ENCODE measurements at places on chromosomes 7 and 10.

GRCh38 chr7:99863847-99864440 lies 12.9 kb downstream of the OR2AE1 start:
- DNase-seq = peak; percentile 42

DNA sequence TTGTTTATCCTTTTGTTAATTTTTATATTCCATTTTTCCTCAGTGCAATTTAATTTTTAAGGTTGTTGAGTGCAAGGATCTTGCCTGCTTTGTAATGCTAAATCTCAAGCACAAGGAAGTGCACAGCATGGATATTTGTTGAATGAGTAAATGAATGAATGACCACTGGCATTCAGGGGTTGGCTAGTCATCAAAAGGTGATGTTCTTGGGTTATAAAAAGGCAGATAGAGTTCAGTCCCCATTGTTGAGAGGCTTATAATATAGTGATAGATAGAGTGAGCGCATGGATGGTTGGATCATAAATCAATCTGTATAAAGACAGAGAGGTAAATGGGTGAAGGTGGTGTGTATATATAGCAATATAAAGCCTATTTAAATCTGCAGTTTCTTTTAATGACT lies 193.2 kb upstream of the KLF6 start:
- DNase-seq = no peak

- DNase-seq = no peak
Observed at GRCh38 chr10:68496072-68496471, 24.3 kb upstream of the DNA2 start.

DNA sequence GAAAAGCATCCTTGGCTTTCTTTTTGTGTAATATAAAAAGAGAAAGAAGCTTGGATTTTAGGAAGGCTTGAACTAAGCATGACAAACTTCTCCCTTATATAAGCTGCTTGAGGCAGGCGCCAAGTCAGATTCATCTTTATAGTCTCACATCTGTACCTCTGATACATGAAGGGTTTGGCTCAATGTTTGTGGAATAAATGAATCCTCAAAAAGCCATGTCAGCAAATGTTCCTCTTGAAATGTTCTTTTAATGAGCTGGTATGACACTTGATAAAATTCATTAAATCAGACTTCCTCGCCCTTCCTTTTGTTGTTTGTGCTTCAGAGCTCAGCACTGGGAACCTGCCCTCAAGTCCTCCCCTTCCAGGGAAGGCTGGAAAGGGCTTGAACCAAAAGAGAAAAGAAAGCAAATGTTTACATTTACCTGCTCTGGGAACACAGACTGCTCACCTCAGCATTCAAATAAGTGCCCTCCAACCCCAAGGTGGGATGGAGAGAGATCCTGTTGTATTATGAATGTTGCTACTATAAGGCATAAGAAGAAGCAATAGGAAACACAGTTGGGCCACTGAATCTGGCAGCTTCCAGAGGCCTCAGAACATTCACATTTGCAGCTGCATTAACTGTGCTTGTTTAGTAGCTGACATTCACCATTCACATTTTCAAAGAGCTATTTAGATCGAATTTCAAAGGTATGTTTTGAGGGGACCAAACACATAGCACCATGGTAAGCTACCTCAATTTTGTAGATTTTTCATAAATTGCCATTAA lies 212.6 kb downstream of the CACNA2D1 start:
- DNase-seq = no peak

DNA sequence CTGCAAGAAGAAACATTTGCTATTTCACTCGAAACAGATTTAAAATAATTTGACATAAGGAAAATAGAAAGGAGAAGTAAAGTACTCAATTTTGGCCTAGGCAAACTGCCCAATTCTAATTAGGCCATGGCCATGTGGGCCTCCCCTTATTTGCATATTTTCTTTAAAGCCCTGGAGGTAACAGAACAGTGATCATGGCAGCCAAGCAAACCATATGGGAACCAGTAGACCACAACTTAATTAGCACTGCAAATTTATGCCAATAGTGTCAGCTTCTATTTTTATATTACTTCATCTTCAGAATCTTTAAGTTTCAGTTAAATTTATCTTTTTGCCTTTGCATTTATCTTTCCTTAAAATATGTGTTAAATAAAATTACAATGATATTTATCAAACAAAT lies 63.3 kb upstream of the THSD7A start:
- no peak for DNase-seq

GRCh38 chr7:153245809-153246208 lies 486.3 kb downstream of the ACTR3B start:
- no peak for DNase-seq

DNA sequence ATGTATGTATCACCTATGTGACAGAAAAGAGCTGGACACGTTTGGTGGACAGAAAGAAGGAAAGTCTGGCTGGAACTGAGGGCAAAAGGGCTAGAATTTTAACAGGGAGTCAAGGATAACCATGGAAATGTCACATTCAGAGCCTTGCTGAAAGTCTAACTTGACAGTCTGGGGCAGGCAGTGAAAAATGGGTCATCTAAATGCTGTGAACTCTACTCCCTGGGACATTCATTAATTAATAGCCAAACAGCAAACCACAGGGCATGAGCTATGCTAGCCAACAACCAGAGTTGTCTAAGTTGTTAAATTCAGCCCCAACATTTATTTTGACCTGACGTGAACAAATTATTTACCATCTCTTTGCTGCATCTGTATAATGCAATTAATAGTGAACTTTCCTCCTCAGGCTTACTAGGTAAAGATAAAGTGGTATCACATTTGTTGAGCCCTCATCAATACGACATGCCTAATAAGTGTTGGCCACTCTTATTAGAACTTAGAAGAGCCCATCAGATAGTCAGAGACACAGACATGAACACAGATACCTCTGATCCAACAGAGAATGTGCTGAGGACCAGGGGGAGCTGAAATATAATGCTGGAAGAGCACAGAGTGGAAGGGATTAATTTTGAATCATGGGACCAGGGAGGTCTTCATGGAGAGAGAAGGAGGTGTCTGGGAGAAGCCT lies 109.9 kb downstream of the SORCS1 start:
- no peak for DNase-seq

GRCh38 chr10:130371666-130372065 lies 235.5 kb downstream of the GLRX3 start:
- no peak for DNase-seq

DNA sequence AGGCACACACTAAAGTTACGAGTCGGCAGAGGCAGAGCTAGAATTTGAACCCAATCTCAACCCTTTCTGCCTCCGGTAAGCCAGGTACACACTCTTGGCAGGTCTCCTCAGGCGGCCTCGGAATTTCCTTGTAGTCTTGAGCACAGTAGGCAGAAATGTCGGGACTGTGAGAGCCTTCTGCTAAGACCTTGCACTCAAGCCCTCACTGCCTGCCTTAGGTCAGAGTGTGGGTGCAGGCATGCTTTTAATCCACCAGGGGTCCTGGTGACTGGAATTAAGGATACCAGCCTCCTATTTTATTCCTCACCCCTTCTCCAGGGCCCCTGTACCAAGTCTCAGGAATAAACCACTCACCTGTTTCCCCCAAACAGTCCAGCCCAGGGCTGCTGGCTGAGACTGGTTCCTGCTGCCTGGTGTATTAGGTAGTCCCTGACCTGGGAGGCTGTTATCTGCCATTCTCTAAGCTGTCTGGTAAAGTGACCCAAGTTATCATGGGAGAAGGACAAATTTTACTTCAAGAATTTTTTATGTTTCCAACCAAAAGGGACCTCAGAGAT lies 855 bp downstream of the ATP6V1F start:
- DNase-seq = peak; percentile 63

GRCh38 chr10:6027929-6028328 lies 34.2 kb downstream of the IL2RA start:
- DNase-seq = no peak

- DNase-seq = no peak
Observed at GRCh38 chr10:77249901-77250459, 387.6 kb downstream of the KCNMA1 start.

DNA sequence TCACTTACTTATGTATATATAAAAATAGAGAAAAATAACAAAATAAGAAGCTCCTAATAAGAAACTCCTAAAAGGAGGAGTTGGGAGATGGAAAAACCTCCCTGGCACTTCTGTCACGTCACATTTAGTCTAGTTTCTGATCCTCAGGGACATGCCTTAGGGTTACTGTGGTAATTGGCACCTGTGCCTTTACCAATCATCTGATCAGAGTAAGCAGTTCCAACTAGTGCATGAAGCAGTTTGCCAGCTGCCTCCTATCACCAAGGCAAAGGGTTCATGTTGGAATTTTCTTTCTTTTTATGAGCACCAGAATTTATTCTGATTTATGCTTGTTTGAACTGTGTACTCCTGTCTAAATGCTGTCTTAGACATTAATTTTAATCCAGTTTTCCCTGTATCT lies 49.9 kb downstream of the ARL4A start:
- no peak for DNase-seq

DNA sequence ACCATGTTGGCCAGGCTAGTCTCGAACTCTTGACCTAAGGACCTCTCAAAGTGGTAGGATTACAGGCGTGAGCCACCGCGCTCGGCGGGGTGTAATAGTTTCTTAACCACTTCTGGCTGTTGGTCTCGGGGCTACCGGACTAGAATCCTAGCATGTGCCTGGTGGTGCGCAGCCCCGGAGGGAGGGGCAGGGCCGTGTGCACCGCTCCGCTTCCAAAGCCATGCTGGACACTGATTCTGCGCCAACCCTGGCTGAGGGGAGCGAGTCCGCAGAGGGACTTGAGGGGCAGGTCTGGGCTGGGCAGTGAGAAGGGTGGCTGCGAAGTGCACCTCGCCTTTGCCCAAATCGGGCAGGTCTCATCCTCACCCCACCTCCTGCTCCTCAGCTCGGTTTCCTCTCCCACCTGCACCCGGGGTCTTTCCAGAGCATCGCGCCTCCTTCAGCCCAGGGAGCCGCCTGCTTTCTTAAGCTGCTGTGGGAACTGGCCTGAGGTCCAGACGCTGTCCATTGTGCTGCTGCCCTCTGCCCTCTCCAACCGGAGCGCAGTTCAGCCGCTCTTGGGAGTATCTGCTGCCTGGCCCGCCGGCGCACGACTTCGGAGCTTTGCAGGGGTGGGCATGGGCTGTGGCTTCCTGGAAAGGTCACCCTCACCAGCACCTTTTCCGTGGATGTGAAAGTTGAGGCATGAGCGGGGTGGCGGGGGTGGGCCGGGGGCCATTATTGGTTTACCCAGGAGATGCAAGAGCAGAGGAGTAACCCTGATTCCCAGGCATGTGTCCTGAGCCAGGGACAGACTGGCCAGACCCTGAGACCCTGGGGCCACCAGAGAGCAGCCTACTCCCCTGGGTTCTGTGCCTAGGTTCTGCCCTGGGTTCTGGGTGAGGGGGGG lies 422.6 kb upstream of the NUPR2 start:
- DNase-seq = no peak

DNA sequence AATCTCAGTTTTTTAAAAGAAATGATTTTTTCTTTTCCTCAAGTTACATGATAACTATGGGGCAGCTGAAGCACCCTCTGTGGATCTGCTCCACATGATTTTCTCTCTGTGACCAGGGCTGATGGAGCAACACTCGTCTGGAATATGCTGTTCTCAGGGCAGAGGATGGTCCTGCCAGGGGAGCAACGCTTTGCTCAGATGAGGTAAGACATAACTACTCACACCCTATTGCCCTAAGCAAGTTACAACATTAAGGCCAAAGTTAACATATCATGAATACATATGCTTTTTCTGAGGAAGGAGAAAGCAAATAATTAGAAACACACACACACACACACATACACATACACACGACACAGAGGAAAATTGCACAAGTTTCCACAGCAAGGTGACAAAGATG lies 71.4 kb downstream of the CALCR start:
- no peak for DNase-seq

GRCh38 chr7:128919881-128920799 lies 9.6 kb upstream of the KCP start:
- DNase-seq = no peak

- no peak for DNase-seq
Observed at GRCh38 chr10:33478089-33478674, 143.7 kb upstream of the NRP1 start.

GRCh38 chr7:43664681-43665080 lies 64.6 kb downstream of the COA1 start:
- DNase-seq = no peak

DNA sequence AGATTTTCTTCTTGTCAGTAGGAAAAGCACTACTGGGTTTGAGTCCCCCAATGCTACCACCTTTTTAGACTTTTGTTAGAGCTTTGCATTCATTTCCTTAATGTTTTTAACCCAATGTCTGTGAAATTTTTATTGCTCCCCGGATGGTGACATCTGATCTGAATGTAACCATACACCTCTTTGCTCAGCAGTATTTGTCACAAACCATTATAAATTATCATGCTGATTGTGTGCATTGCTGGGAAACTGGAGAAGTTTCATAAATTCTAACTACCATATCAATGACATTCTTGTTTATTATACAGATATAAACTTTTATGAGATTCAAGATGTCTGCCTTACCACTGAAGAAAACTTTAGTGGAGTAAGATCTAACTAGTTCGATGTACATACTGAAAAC lies 8.5 kb downstream of the NRP1 start:
- DNase-seq = no peak

- DNase-seq = peak; percentile 20
Observed at GRCh38 chr7:141979568-141979967, 6.0 kb upstream of the TAS2R38 start.

DNA sequence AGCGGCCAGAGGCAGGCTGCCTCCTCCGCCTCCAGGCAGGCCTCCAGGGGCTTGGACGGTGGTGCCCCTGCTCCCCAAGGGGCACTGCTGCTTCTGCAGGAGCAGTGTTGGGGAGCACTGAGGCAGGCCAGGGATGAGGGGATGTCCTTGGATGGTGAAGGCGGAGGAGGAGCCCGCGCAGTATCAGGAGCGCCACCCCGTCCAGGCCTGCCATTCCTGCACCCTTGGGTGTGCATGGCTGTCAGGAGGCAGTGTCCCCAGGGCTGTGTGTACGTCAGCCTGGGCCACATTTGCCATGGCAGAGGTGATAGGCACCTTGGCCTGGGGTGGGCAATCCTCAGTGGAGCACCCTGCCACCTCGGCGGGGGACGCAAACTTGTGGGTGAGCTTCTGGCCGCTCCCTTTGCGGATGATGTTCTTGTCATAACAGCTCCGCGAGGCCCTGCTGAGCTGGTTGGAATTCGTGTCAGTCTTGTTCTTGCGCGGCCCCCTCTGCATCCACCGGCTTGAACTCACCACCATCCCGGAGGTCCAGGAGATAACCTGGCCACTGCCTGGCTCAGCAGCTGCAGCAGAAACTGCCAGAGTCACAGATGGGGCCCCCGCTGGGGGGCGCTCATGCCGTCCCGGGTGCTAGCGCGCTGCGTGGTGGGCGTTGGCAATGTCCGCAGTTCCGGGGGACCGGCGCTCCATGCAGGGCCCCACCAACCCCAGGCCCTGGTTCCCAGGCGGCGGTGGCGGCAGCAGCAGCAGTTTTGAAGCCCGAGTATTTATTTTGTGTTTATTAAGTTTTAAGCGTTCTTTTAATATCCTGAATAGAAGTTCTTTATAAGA lies 182.3 kb upstream of the ADCY1 start:
- DNase-seq = no peak

- peak; percentile 50 for DNase-seq
Observed at GRCh38 chr7:77202481-77202976, 2.9 kb upstream of the FGL2 start.

GRCh38 chr7:92119213-92119759 lies 15.0 kb downstream of the CYP51A1 start:
- DNase-seq = no peak

- no peak for DNase-seq
Observed at GRCh38 chr10:89852872-89853271, 151.5 kb downstream of the KIF20B start.

GRCh38 chr7:6502886-6503285 lies 48.4 kb downstream of the GRID2IP start:
- DNase-seq = no peak

All from MV-4-11 (cell line).